ENCODE measurements at places on chromosomes 1 and 21.

- DNase-seq, result peak; percentile 67
Measured at GRCh38 chr1:235745503-235746136, 96.0 kb upstream of the GNG4 start.

GRCh38 chr1:150259758-150260669 is 2.4 kb downstream of the CA14 start:
- no peak for DNase-seq

GRCh38 chr1:204711103-204711946 is 25.8 kb upstream of the LRRN2 start:
- DNase-seq, result no peak

DNA sequence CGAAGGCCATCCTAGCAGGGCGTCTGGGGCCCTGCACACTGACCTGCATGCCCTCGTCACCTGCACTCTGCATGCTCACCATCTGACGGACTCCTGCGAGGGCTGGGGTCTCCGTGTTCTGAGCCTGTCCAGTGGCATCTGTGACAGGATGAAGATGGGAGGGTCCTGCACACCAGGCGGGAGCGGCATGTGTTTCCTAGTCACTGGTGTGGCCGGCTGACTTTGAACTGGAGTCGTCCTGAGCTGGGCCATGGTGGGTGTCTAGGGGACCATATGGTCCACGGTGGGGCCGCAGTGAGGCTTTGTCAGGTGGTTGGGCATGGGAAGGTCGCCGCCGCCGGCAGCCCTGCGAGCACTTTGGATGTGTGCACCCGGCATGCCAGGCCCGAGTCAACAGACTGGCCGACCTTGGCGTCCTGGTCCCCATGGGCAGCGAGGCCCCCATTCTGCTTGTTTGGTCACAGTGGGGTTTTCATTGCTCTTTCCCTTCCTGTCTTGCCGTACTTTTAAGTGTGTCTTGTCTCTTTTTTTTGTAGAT is 16.7 kb upstream of the DIP2A start:
- no peak for DNase-seq

- no peak for DNase-seq
Measured at GRCh38 chr1:239733995-239734394, 347.6 kb downstream of the CHRM3 start.

- DNase-seq, result no peak
Measured at GRCh38 chr1:117581391-117581943, 24.4 kb upstream of the TENT5C start.

- no peak for DNase-seq
Measured at GRCh38 chr1:206133751-206134415, 16.7 kb upstream of the AVPR1B start.

DNA sequence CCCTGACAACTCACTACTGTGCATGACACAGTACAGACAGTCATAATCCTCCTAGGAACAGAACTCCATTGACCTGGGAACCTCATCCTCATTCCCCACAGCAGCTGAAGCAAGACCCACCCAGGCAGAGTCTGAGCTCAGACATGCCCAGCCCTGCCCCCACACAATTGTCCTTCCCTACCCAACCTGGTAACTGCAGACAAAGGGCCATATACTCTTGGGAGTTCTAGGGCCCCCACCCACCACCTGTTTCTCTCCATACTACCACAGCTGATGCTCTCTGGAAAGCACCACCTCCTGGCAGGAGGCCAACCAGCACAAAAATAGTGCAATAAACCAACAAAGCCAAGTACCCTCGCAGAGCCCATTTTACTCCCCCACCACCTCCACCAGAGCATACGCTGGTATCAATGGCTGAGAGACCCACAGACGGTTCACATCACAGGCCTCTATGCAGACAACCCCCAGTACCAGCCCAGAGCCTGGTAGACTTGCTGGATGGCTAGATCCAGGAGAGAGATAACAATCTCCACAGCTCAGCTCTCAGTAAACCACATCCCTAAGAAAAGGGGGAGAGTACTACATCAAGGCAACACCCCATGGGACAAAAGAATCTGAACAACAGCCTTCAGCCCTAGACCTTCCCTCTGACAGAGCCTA is 159.7 kb upstream of the CXADR start:
- DNase-seq, result no peak

DNA sequence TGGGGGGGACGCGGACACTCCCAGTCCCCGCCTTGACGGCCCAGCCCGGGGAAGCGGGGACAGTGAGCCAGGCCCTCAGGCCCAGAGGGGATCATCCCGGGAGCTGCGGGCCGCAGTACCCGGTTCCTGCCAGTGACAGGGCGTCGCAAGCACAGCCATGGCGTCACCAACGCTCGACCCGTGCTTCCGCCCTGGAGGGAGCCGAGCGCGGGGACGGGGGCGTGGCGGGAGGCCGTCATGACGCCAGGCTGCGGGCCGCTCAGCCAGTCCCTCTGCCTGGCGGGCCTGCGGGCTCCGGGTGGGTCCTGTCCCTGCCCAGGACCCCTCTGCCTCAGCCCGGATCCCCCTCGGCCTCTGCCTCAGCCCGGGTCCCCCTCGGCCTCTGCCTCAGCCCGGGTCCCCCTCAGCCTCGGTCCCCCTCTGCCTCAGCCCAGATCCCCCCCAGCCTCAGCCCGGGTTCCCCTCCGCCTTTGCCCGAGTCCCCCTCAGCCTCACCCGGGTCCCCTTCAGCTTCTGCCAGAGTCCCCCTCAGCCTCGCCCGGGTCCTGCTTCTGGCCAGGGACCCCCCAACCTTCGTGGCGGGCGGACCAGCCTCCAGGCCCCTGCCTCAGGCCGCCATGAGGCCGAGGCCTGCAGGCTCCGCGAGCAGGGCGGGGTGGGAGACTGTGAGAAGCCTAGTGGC is 2.3 kb upstream of the SLC2A5 start:
- no peak for DNase-seq

DNA sequence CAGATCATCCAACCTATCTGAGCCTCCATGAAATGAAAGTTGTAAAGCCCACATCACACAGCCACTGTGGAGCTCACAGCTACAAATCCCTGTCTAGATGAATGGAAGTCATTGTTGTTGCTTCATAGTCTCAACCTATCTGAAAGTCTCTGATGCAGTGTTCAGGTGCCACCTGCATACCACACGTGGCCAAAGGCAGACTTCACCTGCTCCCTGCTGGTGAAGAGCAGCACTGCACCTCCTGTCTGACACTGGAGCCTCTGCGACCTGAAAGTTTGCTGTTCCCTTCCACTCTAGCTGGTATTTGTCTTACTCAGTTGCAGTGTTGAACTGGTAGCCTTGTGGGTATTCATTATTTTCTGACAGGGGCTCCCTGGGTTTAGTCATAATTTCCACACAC is 18.4 kb downstream of the LORICRIN start:
- no peak for DNase-seq

DNA sequence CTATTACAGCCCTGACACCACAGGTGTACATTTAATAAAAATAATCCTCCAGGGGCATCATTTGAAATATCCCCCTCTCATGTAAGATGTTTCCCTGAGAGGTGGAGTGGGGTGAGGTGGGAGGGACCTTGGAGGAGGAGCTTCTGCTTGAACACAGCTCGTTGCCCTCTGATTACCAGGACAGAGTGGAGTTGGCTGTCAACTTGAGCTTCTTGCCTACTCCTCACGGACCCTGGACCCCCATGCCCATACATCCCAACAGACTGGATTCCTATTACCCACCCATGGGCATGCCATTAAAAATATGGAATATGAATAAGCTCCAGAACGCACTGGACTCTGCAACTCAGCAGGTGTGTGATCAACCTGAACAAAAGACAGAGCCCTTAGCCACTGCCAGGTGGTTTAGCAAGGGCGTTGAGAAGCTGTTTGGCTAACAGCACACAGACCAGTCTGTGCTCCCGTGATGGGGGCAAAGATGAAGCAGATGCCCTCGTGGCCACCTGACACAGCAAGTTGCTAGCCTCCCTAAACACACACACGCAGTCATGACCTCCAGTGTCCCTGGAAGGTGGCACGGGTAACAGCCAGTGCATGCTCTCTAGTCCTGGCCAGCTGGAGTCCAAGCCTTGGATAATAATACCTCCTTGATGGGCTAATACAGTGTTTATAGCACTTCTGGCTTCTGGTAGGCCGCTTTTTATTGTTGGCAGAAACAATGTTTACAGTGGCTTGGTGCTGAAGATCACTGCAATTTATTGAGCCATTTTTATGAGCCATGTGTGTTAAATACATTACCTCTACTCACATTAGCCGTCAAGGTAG is 155.0 kb downstream of the TOMM20 start:
- no peak for DNase-seq

DNA sequence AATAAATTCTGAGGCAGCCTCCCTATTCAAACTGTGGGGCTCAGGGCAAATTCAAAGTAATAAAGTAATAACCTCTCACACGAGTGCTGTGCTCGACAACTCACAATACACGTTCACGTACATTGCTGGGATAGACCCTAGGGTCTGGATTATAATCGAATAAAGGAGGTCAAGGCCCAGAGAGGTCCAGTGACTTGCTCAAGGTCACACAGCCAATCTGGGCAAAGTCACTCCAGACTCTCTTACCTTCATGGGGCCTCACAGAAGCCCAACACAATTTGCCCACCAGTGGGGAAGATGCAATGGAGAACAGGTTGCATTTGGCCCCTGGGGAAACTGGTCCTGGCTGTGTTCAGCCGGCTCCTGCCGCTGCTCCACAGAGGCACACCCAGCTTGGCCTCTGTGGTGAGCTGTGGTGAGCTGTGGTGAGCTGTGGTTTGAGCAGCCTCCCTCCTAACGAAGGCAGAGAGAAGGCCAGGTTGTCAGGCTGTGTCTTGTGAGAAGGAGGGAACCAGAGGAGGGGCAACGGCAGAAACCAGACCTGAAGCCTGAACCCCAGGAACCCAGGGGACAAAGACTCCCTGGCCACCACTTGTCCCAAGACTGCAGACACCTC is 35.1 kb downstream of the NUAK2 start:
- DNase-seq, result peak; percentile 31

DNA sequence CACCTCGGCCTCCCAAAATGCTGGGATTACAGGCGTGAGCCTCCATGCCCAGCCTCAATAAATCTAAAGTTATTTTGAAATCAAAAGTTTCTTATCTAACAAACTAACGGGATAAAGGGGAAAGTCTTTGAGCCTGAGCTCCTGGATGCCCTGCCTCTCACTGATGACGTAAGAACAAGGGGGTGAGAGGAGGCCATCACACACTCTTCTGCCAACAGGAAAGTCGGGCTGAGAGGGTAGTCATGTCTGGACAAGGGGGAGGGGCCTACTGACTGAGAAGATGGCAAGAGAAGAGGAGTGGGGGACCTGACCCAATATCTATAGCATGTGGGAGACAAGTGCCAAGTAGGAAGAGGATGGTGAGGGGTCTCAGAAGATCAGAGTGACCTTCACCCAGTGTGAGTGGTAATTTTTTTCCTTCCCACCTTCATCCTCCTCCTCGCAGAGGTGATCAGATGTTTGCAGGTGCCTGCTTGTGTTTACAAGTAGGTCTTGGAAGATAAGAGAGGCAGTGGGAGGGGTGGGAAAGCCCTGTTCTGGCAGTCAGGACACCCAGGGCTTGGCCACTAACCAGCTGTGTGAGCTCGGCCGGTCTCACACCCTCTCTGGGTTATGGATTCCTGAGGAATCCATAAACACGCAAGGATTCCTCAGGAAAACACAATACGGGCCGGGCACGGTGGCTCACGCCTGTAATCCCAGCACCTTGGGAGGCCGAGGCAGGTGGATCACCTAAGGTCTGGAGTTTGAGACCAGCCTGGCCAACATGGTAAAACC is 9.6 kb downstream of the UQCRHL start:
- DNase-seq, result peak; percentile 25

GRCh38 chr21:34992180-34992579 is 56.9 kb downstream of the RUNX1 start:
- no peak for DNase-seq

- no peak for DNase-seq
Measured at GRCh38 chr1:88799491-88799890, 91.9 kb downstream of the GTF2B start.

DNA sequence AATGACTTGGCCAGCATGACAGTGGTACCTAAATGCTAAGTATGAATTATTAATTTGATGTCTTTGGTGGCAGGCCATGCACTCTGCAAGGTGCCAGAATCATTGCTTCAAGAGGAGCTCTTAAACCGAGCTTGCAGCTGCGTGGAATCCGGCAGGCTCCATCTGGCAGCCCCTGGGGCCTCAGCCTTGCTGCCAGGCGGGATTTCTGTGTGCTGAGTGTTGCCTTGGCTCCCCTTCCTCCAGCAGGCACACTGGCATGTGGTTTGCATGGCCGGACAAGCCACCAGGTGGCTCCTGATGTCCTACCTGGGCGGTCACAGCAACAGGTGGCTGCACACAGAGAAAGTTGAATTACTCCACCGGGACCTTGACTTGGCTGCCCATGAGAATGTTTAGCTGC is 155.4 kb downstream of the URB2 start:
- no peak for DNase-seq

DNA sequence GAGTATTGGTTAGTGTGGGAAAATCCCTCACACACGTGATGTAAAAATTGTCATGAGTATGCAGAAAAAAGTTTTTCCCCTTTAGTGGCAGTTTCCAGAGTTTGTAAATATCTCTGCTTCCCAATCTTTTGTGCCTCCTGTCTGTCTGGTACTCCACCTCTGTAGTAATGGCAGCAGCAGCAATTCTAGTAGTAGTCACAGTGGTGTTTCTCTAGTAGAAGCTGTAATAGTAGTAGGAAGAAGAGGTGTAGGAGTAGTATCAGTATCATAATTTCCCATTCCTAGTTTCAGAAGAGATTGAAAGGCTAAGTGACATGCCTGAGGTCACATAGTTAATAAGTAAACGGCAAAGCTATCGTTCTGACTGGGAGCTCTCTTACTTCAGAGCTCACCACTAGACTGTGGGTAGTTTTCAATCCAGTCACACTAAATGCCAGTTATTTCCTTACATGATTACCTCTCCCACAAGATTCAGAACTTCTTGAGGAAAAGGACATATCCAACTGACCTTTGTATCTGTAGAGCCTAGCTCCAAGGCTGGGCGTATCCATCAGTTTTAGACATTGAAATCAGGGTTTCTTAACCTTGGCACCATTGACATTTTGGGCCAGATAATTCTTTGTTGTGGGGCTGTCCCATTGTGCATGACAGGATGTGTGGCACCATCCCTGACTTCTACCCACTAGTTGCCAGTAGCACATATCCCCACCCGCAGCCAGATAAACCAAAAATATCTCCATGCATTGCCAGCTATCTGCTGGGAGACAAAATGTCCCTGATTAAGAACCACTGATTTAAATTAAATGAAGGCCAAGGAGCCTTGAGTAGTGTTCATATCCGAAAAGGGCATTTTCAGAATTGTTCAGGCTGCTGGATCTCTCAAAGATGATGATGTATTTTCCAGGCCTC is 135.9 kb downstream of the FGGY start:
- no peak for DNase-seq

DNA sequence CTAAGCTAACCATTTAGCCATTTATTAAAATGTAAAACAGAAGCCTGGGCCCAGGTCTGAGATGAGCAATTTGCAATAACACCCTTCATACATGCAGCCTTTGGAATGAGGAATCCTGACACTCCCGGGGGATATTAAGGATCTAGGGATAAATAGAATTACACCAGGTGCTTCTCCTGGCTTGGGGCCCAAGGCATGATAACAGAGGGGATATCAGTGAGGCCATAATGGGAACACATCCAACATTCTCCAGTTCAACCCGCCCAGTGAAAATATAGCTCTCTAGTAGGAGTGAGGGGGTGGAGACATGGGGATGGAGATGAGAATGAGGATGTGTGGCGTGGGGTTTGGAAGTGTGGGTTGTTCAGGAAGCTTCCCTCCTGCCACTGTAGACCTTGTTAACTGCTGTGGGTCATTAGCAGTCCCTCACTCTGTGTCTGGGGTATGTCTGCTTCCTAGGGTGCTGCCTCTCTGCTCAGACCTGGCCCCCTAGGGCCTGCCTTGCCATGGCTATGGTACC is 57.9 kb upstream of the KANK4 start:
- no peak for DNase-seq

Measured in fibroblast of skin of right quadriceps (primary cell).